Stimulated activated CD8-positive, alpha-beta memory T cell treated with anti-CD3 and anti-CD28 coated beads, Interleukin-7, amount 100 ng/mL, for 4 hours (primary cell): ENCODE measurements at places on chromosomes 3 and 15.
A peak's percentile ranks its signal among the peaks of the same experiment; 100 is the strongest.

DNA sequence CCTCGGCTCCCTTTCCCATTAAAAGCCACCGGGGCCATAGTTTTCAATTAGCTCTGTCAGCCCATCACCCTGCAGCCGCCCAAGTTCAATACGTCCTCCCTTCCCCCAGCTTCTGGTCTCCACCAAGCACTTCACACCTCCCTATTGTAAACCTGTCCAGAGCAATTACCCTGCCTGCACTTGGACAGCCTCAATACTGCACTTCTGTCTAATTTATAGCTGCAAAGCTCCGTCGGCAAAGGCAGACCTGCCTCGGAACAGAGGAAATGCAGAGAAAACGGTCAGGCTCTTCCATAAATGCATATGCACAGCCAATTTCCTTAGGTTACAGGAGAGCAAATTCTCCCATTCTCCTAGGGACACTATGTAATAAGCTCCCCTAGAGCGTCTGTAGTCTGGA lies 21.9 kb downstream of the LRIG1 start:
- DNase-seq = no peak

DNA sequence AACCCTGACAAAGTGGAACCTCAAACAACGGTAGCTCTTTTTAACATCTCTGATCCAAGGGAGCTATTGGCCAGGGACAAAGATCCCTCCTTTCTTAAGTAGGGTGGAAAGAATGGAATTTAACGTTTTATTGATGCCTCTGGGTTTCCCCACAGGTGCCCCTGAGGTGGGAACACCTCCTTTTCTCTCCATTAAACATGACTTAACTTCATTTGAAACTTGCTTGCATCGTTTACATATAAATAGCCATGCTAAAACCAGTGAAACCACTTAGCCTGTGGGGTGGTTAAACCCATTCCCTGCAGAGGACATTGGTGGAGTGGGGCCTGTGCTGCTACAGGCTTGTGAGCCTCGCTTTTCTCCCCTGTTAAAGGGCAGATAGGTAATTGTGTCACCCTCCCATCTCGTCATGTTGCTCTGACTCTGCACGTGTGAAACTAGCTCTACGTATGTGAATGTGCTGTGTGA lies 9.7 kb downstream of the CGNL1 start:
- no peak for DNase-seq

DNA sequence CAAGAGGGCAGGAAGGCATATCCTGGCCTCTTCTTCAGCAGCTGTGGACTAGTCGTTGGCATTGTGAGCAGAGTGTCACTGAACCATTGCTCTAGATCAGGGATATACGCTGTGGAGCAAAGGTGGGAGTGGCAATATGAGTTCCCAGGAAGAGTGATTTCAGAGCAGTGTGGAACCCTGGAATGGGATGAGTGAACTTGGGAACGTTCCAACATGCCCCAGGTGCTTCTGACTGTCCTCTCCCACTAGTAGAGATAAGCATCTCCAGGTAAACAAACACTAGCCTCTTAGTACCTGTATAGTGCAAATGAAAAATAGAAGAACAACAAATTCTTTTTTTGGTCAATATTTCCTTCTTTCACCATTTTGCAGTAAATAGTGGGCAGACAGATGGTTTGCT lies 123.6 kb upstream of the VEPH1 start:
- no peak for DNase-seq

DNA sequence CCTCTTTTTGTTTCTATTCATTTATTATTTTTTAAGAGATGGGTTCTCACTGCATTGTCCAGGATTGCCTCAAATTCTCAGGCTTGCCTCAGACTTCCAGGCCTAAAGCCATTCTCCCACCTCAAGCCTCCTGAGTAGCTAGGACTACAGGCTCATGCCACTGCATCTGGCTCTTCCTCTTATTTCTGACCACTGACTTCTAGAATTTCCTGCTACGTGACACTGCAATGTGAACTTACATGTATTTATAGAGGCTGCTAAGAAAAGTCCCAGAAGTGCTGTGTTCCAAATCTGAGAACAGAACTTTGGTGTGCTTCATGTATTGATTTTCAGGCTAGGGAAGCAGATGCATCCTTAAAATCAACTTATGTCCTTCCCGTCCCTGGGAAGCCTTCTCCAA lies 407.4 kb downstream of the RSL24D1 start:
- no peak for DNase-seq

DNA sequence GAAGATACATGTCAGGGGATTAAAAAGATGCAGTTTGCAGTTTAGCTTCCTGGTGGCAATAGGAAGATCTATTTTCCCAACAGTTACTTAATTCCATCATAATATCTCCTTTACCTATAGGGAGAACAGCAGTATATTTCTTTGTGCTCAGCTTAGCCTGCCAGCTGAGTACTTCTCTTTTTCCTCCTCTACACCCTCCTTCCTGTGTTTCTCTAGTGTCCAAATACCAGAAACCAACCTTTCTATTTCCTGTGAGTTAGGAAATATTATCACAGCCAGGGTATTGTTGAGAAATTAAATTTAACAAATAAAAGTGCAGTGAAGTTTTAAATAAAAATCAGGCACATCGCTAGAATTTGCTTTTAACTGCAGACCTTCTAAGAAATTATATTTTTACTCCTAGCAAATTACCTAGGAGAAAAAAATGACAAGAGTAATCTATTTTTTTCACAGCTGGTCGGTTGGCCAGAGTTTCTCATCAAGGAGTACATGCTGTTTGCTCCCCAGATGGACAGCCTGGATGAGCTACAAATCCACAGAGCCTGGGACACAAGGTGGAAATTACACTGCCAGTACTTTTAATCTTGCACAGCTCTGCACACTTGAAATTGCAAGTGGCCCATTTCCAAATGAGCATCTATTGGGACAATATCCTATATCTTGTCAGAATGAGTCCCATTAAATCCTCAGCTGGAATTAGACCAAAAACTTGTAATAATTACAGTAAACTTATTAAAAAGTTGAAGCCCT lies 185.2 kb upstream of the CFAP20DC start:
- DNase-seq = no peak

DNA sequence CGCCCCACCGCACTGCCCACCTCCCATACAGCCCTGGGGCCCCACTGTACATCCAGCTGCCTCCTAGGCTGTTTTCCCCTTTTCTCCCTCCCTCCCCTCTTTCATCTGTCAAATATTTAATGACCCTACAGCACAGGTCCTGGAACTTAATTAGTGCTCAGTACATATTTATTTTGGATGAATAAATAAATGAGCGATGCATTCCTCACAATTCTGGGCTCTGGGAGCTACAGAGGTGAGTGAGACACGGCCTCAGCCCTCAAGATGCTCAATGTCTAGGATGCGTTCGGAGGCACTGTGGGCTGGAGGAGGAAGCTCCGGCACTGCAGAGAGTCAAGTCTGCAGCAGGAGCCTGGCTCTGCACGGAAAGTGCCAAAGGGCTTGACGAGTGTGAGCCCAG lies 175.0 kb downstream of the FAM43A start:
- DNase-seq = no peak

DNA sequence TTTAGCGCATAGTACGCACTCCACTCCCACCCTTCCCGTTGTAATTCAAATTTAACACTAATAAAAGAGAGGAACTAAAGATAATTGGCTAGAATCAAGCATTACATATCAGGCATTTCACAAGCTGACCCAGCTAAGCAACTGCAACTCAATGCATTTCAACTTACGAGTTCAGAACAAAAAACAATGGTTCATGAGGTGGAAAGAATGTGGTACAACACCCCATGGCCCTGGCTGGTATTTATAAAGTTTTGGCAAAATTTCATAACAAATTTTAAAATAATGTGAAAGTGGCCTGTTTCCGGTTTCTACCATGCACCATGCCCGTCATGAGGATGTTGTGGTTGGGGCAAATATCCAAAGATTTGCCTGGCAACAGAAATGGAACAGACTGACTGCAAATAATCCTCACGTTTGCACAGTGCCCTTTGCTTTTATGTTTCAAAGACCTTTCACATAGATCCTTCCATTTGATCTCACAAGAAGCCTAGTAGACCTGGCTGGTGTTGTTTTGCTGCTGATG lies 455.3 kb upstream of the NR2F2 start:
- DNase-seq = no peak

GRCh38 chr3:98728672-98729071 lies 34.5 kb upstream of the ST3GAL6 start:
- DNase-seq = no peak

- DNase-seq = no peak
Observed at GRCh38 chr15:78432664-78433063, 5.4 kb upstream of the IREB2 start.

- DNase-seq = peak; percentile 16
Observed at GRCh38 chr15:80694611-80695098, 455 bp upstream of the ABHD17C start.

DNA sequence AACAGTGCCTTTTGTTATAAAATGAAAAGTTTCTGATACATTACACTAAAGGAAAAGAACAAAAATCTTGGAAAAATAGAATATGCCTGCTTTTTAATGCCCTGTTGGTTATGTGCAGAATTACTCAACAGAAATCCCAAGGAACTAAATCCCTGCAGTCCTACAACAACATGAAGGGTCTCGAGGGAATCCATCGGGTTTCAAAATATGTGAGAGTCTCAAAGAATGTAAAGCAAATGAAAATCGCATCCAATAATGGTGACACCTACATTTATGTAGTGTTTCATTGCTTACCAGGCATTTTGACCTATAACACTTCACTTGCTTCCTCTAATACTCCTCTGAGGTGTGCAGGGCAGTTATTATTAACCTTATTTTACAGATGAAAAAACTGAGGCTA lies 411.3 kb downstream of the FOXP1 start:
- no peak for DNase-seq

DNA sequence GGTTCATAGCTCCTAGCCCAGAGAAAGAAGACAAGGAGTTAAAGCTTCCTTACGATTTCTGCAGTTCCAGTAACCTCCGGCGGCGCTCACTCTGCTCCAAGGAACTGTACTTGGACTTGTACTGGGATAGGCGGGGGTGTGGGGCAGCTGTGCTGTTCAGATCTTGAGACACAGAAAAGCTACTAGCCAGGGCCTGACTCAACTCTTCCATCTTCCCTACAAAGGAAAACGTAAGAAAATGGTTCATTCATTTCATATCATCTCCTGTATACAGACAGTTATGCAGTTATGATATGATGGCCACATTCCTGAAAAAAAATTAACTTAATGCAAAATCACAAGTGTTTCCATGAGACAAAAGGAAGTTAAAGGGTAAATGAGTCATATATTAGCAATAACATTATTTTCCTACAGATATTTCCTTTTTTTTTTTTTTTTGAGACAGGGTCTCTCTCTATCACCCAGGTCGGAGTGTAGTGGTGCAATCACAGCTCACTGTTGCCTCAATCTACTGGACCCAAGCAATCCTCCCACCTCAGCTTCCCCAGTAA lies 4.6 kb downstream of the SNUPN start:
- DNase-seq = no peak

DNA sequence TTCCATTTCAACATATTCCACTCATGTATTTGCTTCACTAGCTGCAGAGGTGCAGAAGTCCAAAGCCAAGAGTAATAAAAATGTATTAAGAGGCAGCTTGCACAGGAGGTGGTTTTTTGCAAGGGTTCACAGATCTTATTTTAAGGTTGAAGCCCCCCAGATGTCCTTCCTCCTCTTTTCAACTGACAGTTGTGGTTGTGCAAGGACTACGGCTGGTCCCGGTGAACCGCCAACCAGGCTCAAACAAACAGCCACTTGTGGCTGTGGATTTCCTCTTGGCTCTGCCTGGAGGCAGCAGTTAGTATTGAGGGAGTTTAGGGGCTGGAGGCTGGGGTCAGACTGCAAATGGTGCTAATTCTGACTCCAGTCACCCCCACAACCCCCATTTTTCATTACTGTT lies 240.7 kb upstream of the TBC1D5 start:
- DNase-seq = no peak

DNA sequence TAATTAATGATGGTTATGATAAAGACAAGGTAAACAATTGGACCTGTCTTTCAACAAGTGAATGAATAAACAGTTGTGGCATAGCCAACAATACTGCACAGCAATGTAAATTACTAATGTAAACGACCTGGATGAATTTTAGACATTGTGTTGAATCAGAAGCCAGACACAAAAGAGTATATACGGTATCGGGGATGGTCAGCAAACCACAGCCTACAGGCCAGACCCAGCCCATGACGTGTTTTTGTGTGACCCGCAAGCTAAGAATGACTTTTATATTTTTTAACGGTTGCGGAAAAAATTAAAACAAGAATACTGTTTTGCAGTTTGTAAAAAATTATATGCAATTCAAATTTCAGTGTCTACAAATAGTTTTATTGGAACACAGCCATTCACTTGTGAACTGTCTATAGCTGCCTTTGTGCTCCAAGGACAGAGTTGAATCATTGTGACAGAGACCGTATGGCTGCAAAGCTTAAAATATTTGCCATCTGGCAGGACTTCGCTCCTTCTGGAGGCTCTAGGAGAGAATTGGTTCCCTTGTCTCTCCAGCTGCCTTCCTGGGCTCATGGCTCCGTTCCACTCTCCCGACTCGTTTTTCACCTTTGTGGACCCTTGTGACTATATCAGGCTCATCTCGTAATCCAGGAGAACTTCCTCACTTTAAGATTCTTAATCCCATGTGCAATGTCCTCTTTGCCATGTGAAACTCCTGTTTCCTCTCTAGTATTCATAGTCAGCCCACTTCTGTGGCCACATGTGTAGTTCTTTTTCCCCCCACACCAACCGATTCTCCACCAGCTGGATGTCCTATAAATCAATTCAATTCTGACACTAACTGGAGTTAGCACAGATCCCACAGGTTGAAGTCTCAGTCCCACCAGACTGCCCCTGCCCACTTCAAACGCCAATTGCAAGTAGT lies 72.7 kb downstream of the CMTM8 start:
- DNase-seq = no peak

DNA sequence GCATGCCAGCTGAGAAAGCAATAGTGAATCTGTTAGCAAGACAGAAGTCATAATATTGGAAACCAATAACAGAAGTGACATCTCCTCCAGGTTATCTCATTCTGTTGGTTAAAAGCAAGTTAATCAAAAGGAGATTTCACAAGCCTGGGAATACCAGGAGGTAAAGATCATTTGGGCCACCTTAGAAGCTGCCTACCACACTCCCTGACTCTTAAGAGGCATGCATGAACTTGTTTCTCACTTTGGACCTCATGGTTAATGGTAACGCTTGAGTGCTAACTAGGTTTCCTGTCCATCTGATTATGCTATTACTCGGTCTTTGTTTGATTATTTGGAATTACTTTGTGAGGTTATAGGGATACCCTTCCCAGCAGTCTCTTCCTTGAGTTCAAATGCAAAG lies 650.8 kb upstream of the SGO1 start:
- no peak for DNase-seq

- DNase-seq = no peak
Observed at GRCh38 chr3:32395496-32395895, 3.8 kb downstream of the CMTM7 start.

GRCh38 chr3:46881596-46882376 lies 4.3 kb downstream of the PTH1R start:
- DNase-seq = no peak
